ENCODE measurements at places on chromosomes 4 and X.

- DNase-seq, result no peak
These were observed 31.9 kb upstream of the SORCS2 start for GRCh38 chr4:7160439-7160838.

- no peak for DNase-seq
These were observed 1176.7 kb downstream of the NLGN4X start for GRCh38 chrX:5051831-5052491.

GRCh38 chr4:176308441-176308840, 11.3 kb upstream of the SPCS3 start:
- DNase-seq, result no peak

- DNase-seq, result no peak
These were observed 93.6 kb upstream of the DHX15 start for GRCh38 chr4:24677909-24678308.

DNA sequence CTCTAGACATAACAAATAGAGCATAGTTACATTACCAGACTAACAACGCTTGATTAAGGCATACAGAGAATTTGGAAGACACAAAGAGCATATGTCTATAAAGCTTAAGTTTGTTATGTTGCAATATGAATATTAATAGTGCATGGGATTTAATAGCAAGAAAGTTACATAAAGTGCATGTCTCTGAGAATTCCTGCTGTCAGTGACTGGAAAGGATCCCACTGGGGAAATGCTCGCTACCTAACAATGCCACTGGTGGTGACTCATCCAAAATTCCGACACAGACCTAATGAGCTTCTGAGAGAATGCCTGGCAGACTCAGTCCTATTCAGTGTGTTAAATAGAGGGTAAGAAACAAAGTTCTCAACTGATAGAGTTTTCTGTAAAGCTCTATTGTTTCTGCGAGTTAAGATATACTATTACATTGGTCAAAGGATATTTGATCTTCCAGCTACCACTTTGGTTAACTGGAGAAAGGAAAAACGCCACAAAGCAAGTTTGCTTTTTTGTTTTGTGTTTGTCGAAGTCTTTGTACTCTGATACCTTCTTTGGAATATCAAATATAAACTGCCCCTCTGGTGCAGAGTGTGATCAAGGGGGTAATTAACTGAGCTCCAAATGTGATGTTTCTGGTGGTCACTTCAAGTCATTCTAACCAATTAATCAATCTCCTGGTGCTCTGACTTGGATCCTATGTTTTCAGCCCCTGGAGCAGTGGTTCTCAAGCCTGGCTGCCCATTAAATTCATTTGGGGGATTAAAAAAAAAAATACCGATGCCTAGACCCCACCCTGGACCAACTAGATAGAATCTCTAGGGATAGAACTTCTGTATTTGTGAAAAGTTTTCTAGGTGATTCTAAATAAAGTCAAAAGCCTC, 107.9 kb downstream of the PALLD start:
- DNase-seq, result no peak
